ENCODE measurements at places on chromosomes 1 and 21.

DNA sequence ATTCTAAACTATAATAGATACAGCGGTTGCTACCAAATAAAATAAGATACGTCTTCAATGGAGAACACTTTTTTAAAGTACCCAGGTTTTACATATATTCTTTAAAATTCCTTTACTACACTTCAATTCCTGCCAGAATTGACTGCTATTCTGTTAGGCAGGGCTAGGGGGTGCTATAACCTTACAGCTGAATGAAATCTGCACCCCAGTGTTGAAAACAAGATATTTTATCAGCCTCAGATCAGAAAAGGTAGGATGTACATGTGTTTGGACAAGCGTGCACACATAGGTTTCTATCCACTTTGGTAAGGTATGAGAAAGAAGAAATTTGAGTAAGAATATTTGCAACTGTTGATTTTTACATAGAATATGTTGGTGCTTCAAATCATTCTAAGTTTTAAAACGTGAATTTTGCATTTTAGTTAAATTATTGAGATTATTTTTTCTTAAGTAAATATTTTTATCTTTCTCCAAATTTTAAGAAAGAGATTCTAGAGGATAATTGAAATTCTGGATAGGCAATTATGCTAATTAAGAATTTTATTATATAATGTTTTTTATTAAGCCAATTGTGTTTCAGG is 490.8 kb upstream of the ADGRL4 start:
- DNase-seq, result peak; percentile 17

GRCh38 chr1:87897481-87897880 is 568.8 kb downstream of the LMO4 start:
- no peak for DNase-seq

- DNase-seq, result no peak
Observed at GRCh38 chr1:197557302-197557701, 218.0 kb downstream of the DENND1B start.

- no peak for DNase-seq
Observed at GRCh38 chr1:8443558-8444194, 125.8 kb downstream of the SLC45A1 start.

GRCh38 chr1:39672551-39672947 is 642 bp upstream of the NT5C1A start:
- peak; percentile 37 for DNase-seq

GRCh38 chr1:212973426-212973825 is 23.1 kb downstream of the VASH2 start:
- no peak for DNase-seq

- no peak for DNase-seq
Observed at GRCh38 chr1:208237241-208237640, 6.9 kb downstream of the PLXNA2 start.

DNA sequence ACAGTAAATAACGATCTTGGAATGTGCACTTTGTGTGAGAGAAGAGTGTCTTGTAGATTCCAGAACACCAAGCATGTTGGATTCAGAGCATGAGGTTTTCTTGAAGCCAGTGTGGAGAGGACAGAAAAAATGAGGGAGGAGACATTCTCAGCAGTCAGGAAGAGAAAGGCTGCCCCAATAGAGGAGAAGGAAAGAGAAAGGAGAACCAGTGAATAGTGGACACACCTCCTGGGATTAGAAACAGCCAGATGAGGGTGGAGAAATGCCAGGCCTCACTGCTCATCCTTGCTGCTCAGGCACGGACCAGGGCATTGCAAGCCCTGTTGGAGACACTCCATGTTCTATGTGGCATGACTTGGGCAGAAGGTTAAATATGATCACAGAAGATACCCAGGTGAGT is 69.0 kb upstream of the KAZN start:
- no peak for DNase-seq

- no peak for DNase-seq
Observed at GRCh38 chr1:3789421-3790300, 6.6 kb downstream of the LRRC47 start.

DNA sequence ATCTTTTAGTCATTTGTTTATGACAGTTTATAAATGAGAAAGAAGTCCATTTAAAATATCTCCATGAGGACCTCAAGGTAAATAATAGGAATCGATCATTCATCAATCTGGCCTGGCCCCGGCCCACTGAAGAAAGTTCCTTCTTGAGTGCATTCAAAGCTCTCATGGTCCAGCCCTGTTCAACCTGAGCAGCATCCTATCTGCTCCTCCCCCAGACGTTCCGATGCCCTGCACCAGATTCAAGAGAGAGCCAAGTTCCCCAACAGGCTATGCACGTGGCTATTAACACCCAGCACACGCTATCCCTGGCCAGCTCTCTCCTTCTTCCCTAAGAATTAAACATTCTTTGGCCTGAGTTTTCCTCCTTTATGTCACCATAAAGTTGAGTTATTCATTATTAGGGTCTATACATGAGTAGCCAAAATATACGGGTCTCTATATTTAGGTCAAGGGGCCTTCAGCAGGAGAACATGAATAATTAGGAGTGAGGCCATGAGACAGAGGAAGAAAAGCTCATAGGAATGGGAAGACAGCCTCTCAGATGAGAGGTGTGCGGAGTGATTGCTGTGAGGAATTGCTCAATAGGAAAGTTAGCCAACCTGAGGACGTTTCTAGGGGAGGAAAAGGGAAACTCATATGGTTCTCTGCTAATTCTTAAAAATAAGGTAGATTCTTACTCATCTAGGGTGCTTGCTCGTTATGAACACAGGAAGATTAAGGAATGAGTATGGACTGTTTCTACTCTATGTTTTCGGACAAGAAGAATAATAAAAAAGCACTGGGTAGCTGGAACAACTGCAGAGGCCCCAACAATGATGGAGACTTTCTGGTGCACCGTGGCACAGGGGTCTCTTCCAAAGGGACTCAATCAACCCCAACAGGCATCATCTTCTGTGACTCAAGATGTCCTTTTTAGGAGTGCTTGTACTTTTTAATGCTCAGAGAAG is 23.6 kb downstream of the RUNX1 start:
- DNase-seq, result no peak

DNA sequence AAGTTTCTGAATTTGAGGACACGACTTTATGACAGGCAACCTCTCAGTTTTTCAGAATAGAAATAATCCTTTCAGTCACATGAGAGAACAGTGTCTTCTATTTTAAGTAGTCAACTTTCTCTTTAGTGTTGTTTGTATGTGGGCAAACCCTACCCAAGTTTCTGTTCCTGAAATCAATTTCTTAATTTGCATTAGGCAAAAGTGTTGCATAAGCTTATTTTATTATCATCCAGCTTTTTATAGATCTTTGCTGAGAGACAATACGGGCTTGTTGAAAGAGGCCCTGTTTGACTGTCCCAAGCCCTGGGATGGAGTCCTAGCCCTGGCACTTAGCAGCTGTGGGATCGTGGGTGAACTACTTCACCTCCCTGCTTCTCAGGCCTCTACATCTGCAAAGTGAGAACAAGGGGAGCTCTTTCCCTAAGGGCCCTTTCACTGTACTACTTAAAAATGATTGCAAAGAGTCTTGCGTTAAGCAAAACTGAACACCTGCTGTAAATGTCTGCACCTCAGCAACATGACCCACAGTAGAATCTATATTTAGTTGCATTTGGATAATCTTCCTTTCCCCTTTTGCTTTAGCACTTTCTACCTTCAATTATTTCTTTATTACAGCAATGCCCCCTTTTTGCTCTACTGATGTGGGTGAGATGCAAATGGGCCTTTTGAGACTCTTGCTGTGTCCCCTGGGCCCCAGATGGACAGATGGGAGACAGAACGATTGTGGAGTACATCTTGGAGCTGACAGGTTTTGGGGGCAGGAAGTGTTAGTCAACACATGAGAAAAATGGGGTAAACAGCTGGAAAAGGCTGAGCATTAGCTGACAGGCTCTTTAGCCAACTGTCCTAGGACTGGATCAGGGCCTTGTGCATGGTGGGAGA is 41.0 kb upstream of the SCAF4 start:
- DNase-seq, result no peak

- no peak for DNase-seq
Observed at GRCh38 chr1:166390366-166391033, 223.7 kb upstream of the FAM78B start.

DNA sequence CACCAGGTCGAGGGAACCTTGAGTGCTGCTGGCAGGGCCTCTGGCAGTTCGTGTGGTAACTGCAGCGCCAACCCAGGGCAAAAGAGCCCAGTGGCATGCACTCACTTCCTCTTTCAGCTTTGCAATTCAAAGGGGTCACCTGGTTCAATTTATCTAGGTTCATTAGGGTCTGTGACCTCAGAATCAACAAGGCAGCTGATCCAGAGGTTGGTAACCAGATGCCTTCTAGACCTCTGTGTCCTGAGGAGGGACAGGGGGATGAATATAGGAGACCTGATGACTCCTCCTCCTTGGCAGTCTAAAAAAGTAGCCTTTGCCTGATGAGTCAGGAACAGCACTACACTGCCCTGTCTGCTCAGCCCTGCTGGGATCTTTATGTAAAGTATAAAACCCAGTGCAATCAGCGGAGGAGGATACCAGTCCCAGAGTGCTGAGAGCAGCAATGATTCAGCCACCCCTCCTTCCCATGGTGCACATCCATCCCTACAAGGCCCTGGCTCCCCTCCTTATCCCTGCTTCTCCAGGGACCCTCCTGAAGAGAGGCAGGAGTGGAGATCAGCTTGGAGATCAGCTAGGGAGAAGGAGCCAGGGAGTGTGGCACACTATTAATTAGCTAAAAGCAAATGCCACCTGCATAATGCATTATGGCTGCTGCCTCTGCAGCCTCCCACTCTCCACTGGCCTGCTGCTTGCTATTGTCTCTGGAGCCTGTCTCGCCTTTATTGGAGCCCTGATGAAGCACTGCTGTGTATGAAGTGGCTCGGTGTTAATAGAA is 11.2 kb upstream of the FMOD start:
- no peak for DNase-seq

DNA sequence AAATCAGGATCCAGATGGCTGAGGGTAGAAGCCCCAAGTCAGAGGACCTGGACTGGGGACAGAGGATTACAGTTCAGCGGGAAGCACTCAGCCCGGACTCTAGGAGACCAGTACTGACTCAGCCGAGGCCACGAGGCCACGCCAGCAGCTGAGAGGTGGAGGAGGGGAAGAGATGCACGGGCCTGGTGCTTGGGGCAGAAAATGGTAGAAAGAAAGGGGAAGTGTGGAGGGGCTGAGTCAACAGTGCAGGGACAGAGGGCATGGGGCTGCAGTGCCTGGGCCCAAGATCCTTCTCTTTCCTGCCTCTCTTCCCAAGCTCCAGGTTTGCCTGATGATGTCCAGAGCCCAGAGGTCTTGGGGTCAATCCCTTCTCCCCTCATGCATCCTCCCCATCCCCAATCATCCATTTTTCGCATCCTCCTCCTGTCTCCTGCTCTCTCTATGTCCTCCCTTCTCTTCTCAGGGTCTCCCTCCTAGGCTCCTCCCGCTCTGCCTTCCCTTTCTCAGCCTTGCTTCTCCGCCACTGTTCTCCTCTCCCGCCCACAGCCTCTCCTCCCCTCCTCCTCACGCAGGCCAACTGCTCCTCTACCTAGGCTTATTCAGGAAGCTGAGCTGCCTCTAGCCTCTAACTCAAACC is 7.7 kb downstream of the ARHGEF2 start:
- DNase-seq, result no peak

DNA sequence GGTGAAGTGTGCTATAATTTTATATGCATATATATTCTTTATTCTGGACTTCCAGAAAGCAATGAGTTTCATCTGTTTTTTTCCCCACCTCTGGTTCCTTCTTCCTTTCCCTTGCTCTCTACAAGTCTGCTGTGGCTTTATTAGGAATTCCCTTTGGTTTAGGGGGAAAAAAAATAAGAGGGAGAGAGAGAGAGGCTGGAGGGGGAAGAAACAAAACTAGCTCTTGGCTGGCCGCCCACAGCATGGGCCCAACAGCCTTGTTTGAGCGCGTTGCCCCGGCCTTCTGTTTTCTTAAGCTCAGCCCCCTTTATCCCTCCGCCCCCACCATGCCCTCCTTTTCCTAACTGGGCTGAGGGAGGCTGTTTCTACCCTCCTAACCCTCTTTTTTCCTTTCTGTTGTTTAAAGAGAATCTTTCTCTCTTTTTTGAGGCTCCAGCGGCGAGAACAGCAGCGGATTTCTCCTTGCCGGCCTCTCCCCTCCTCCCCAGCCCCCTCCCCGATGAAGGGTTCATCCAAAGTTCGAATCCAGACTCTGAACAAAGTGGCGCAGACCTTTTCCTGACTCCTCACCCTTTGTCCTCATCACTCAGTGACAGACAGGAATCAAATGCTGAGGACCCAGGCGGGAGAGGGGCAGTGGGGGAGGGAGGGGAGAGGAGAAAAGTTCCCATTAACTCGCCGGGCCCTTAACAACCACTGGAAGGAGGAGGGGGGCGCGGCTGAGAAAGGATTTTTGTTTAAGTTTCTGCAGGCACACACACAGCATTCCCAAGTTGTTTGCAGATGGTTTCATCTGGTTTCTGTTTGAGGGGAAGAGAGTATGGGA is 29.7 kb downstream of the PBX1 start:
- DNase-seq, result no peak

- DNase-seq, result no peak
Observed at GRCh38 chr1:245428681-245429080, 273.9 kb downstream of the KIF26B start.

GRCh38 chr1:107662971-107663370 is 302.0 kb downstream of the VAV3 start:
- DNase-seq, result no peak

DNA sequence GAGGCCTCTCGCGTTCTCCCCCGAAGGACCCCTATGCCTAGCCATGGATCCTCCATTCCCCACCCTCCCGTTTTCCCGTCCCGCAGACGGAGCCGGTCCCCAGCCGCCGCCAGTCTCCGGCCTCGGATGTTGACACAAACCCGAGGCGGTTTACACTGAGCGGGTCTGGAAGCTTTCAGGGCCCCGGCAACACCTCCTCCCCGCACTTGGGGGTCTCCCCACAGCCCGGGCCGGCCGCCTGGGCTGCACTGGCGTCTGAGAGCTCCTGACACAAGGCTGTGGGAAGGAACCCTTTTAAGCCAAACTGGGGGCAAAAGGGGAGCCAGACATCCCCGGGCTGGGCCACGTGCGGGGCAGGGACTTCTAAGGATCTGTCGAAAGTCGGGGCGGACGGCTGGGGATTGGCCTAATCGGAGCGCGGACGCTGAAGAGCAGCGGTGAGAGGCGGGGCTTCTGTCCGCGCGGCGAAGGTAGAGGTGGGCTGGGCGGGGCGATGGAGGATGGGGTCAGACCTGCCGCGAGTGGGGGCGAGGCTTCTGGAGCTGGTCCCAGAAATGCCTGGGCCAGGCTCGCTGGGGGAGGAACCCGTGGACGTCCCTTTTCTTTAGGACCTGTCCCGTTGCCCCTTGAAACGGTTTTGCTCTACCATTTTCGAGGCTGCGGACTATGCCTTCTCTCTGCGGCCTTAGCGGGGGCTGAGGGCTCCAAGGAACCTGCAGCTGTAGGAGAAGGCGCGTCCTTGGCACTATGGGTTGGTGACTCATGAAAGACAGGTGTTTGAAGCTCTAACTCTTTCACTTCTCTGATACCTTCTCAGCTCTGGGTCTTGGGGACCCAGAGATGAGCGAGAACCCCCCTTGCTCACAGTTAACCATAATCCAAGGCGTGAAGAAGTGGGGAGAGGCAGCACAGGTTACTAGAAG is 1.2 kb upstream of the HPCAL4 start:
- DNase-seq, result no peak

All from activated CD4-positive, alpha-beta T cell treated with anti-CD3 and anti-CD28 coated beads, Interleukin-2, amount 10 ng/mL, durations not matched to agents 7 days and 5 days (primary cell).